ENCODE measurements at places on chromosomes 5 and 9.
A peak's percentile ranks its signal among the peaks of the same experiment; 100 is the strongest.

DNA sequence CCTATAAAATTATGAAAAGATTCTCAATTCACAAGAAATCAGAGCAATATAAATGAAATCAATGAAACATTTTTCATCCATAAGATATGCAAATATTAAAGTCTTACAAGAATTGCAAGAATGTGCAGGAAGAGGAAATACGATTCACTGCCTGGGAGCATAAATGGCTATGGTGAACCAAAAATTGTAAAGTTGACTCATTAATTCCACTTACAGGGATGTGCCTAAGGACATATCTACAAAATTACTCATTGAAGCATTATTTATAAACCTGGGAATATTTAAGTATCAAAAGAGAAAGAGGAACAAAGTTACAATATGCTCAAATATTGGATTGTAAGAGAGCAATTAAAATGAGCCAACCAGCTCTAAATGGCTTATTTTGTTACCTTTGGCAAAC is 6.9 kb upstream of the NIPSNAP3A start:
- DNase-seq, result no peak

DNA sequence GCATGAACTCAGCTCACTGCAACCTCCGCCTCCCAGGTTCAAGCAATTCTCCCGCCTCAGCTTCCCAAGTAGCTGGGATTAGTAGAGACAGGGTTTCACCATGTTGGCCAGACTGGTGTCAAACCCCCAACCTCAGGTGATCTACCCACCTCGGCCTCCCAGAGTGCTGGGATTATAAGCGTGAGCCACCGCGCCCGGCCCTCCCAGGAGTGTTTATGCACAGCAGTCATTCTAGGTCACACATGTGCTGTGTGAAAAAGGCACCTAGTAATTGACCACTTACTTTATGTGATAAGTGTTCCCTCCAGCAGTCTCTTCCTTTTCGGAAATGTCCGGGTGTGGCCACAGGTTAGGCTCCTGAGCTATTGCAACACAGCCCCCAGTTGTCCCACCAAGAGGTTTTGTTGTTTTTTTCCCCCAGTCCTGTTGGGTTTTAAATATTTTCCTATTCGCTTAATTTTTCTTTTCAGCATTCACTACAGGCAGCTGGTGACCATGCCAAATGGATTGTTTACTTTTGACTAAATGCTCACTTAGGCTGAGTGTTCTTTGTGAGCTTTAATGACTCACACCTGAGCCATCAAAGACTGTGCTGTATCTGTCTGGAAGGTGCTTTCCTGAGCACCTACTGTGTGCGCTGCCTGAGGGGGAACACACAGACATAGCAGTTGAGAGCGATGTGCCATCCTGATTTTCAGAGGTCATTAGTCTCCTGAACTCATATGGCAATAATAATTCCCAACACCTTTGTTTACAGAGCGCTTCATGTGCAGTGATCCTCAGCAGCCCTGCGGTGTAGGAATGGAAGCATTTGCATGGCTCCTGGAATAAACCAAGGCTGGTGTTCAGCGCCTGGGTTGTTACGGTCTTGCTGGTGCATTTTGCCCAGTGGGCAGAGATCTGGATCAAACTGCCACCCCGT is 94.3 kb downstream of the MVB12B start:
- peak; percentile 62 for DNase-seq

DNA sequence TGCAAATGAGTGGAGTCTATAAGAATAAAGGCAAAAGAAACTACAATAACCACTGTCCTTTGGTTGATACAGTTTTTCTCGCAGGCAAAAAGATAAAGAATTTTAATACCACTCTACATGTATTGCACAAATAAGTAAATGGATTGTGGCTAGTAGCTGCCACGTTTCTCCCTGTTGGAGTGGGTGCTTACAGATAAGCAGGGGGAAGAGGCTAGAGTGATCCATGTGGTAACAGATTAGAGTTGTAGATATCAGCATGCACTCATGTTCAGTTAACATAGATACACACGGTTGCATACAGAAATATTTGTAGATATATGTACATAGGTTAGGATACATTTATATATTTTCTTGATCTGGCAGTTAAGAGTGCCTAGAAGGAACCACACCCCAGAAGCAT is 179.5 kb downstream of the ARHGEF28 start:
- DNase-seq, result no peak

GRCh38 chr5:81513473-81513872 is 119.5 kb upstream of the ACOT12 start:
- DNase-seq, result no peak

DNA sequence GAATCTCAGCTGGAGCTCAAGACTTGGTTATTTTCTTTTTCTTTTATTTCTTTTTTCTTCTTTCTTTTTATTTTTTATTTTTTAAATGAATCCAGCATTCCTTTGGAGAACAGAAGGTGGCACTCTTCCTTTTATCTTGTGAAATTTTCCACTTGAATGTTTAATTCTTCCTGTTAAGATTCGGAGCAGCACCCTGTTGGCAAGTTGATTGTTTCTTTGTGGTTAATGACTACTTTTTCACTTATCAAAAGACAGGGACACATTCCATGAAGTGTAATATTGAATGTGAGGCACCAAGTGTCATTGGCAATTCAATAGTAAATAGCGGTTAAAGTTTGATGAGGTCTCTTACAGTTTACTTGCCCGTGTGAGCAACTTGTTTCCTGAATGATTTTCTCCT is 240.5 kb upstream of the CHD1 start:
- DNase-seq, result no peak

- DNase-seq, result no peak
Observed at GRCh38 chr5:87361031-87361445, 51.7 kb downstream of the CCNH start.

- no peak for DNase-seq
Observed at GRCh38 chr5:75567710-75568109, 43.5 kb upstream of the ANKDD1B start.

DNA sequence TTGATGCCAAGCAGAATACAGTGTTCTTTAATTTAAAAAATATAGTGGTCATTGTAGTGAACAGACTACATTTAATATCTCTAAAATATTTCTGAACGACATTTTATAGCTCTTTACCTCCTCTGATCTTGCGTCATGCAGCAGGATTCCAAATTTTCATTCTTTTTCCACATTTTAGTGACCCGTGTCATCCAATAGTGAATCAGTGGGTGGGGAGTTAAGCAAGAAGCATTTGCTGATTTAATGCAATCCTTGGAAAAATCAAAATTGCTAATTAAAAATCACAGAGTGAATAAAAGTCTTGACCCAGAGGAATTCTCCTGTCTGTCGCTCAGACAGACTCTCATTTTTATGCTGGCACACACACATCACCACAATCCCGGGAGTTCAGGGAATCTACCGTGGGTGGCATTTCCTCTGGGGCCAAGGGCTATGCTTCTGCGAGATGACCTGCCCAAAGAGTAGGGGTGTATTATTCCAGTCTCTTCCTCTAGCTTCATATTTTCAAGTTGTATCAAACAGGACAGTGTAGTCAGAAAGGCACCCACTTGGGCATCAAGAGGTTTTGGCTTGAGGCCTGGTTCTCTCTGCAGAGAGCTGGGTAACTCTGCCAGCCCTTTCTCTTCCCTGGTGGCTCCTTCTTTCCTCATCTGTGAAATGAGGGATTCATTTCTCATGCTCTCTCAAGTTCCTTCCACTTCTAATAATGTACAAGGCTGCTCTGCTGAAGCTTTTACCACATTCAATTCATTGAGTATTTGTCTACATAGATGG is 24.8 kb upstream of the OTP start:
- DNase-seq, result no peak

GRCh38 chr5:58505971-58506640 is 14.9 kb downstream of the GAPT start:
- DNase-seq, result no peak

- DNase-seq, result no peak
Observed at GRCh38 chr5:171978016-171978415, 28.4 kb downstream of the FBXW11 start.

- DNase-seq, result no peak
Observed at GRCh38 chr5:151676719-151677118, 10.0 kb downstream of the SPARC start.

DNA sequence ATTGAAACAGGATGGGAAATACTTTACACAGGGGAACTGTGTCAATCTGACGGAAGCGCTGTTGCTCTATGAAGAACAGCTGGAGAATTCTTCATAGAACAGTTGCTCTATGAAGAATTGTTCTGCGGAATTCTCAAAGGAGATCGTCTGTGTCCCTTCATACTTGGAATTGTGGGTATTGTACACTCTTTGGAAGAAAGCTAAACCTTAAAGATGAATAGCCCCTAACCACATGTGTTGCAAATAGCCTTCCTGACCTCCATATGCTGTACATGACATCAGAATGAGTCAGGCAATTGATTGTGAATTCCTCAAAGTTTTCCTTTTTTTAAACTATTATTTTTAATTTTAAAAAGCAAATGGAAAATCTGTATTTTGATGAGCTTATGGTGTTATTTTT is 15.6 kb downstream of the NIM1K start:
- no peak for DNase-seq

DNA sequence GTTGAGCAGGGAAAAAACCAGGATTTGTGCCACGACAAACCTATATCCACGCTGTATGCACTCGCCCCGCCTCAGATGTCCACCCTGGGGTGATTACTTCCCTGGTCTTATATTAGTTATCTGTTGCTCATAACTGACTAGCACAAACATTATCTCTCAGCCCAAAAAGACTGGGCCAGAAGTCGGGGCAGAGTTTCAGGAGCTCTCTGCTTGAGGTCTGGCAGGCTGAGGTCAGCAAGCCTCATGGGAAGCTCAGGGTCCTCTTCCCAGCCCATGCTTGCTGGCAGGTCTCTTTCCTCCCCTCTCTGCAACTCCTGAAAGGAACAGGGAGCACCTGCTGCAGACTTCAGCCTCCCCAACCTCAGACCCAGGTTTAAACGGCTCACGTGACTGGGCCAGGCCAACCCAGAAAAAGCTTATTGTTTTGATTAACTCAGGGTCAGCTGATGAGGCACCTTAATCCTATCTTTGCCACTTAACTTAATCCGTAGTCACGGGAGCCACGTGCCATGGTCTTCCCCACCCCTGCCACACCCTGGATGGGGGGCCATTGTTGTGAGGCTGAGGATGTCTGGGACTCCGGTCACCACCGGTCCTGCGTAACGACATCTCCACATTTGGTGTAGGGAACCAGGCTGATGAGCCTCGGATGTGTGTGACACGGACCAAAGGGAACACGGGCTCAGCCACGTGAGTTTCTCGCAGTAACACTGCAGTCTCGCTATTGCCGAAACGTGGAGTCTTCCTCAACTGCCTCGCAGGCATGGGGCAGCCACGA is 123.7 kb upstream of the IRX4 start:
- no peak for DNase-seq

DNA sequence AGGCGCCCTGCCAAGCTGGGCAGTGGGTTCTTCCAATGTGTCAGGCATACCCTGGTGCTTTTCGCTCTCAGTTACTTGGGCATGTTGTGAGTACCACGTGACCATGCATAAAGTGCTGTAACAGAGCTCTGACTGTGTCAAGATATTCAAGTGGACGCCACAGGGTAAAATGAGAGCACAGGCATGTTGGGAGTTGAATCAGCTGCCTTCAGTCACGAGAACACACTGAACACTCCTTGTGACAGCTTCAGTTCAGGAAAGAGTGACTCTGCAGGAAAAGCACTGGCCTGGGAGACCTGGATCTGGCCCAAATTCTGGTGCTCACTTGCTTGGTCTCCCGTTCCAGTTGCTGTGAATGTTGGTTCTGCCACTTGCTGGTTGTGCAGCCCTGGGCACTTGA is 5.1 kb downstream of the MLANA start:
- DNase-seq, result peak; percentile 15

- no peak for DNase-seq
Observed at GRCh38 chr9:88303721-88304451, 84.4 kb upstream of the SPIN1 start.

DNA sequence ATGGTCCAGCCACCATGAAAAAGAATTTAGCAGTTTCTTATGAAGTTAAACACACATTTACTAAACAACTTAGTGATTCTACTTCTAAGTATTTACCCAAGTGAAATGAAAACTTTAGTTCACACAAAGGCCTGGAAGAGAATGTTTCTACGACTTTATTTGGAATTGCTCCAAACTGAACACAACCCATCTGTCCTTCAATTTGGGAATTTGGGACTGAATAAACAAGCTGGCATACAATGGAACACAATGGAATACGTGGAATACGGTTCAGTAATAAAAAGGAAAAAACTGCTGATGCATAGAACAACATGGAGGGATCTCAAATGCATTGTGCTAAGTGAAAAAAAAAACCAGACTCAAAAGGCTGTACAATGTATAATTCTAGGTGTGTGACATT is 44.6 kb upstream of the BASP1 start:
- no peak for DNase-seq

GRCh38 chr5:63029891-63030290 is 451.3 kb downstream of the LRRC70 start:
- DNase-seq, result no peak

- no peak for DNase-seq
Observed at GRCh38 chr5:118775790-118776499, 212.4 kb downstream of the DTWD2 start.

- no peak for DNase-seq
Observed at GRCh38 chr9:115758441-115758840, 395.1 kb upstream of the PAPPA start.

DNA sequence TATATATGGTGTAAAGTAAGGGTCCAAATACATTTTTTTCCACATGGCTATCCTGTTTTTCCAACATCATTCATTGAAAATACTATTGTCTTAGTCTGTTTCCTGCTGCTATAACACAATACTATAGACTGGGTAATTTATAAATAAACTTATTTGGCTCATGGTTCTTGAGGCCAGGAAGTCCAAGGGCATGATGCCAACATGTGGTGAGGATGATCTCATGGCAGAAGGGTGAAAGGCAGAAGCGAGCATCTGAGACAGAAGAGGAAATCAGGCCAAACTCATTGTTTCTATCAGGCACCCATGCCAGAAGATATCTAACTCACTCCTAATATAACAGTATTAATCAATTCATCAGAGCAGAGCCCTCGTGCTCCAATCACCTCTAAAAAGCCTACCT is 42.6 kb downstream of the ANKRD55 start:
- no peak for DNase-seq

- no peak for DNase-seq
Observed at GRCh38 chr5:16976625-16977008, 40.5 kb upstream of the MYO10 start.

GRCh38 chr5:79069488-79070349 is at the start of the genes BHMT2 and DMGDH:
TSS of gene BHMT2 (plus strand) at chr5:79069767. CDS start at chr5:79069783, 16 bp downstream.
TSS of gene DMGDH (minus strand) at chr5:79069674. CDS start at chr5:79069620, 54 bp downstream.
- no peak for DNase-seq

- no peak for DNase-seq
Observed at GRCh38 chr5:11946317-11946716, 42.1 kb upstream of the CTNND2 start.

- no peak for DNase-seq
Observed at GRCh38 chr5:172800088-172800551, 29.1 kb upstream of the DUSP1 start.

DNA sequence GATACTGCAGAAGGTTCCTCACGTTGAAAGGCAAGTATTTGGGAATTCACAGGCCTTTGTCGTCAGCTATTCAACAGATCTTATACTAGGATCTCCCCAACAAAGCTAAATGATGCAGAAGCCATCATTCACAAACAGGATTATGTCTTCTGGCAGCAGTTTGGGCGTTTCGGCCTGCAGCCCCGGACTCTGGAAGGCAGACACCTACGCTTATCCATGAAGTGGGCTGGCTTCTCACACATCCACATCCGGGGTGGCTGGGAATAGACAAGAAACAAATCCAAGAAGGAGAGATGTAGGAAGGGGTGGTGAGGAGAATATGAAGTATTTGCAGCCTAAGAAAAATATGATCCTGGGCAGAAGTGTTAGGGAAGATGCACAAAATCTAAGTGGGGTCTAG is 471.9 kb downstream of the AGTPBP1 start:
- DNase-seq, result no peak

All from NCI-H187 (cell line).